ENCODE measurements at places on chromosomes 4 and X.

- no peak for DNase-seq
These were observed 219.8 kb downstream of the MAML3 start for GRCh38 chr4:139934057-139934707.

GRCh38 chrX:121496966-121497365 is 449.6 kb downstream of the GLUD2 start:
- DNase-seq = no peak

DNA sequence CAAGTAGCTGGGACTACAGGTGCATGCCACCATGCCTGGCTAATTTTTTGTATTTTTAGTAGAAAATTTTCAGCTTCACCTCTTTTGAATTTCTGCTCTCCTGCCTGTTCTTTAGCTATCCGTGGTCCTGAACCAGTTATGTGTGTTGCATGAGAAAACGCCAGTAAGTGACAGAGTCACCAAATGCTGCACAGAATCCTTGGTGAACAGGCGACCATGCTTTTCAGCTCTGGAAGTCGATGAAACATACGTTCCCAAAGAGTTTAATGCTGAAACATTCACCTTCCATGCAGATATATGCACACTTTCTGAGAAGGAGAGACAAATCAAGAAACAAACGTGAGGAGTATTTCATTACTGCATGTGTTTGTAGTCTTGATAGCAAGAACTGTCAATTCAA is 13.9 kb downstream of the ALB start:
- no peak for DNase-seq

DNA sequence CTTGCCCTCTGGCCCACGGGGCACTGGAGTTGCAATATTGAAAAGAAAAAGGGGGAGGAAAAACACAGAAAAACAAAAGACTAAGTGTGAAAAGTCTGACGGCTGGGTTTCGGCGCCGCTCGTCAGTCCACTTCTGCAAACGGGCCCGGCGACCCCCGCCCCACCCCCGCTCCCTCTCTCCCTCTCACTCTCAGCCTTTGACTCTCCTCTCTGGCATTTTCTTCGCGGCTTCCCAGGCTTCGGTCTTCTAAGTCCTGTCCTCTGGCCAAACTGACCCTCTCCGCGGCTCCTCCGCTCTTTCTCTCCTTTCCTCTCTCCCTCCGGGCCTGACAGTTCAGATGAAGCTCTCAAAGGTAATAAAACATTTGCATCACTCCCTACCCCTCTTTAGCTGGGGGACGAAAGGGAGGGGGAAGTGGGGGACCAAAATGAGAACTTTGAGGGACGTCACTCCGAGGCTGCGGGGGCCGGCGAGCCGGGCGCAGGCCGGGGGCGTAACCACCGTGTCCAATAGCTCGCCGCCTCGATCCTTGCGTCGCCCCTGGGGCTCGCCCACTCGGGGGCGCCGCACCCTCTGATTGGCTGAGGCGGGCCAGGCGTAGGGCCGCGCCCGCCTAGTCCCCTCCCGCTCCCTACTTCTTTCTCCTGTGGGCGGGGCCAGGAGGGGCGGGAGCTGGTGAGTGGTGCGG is at the start of gene NKX6-1:
TSS of gene NKX6-1 (minus strand) at position 358 of the 689 bp plus-strand sequence. CDS start 1,064 bp downstream, outside the sequence.
- DNase-seq = no peak

Data from stimulated activated CD4-positive, alpha-beta T cell treated with anti-CD3 and anti-CD28 coated beads, TNF-alpha, amount 100 ng/mL, for 48 hours (primary cell).